ENCODE measurements at places on chromosomes 2 and 18.

DNA sequence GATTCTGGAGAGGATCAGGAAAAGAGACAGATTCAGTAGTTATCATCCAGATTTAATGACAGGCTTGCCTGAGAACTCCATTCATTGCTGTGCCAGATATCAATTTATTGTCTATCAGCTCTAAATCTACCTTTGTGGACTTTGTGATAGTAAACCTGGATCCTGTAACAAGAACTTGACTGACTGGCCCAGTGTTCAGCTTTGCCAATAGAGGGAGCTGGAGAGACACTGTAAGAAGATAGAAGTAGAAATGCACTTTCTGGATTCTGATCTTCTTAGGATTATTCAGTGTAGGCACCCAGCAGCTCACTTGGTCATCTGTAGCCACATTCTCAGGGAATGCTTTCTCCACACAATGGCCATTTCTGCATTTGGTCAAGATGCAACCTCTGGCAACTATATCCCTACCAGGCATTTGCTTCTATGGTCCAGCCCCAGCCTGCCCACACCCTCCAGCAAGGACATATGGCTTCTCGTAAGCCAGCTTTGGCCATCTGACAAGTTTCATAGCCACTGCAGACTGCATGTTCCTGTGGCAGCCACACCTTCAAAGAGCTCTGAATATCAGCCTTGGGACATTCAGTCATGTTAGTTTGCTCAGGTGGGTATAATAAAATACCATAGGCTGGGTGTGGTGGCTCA, 6.1 kb upstream of the SERPINB8 start:
- DNase-seq = no peak

GRCh38 chr18:6249788-6250187, 164.9 kb downstream of the L3MBTL4 start:
- DNase-seq = no peak

GRCh38 chr2:157168501-157168900, 89.0 kb upstream of the GALNT5 start:
- no peak for DNase-seq

GRCh38 chr2:105894327-105894944, 149.7 kb downstream of the NCK2 start:
- DNase-seq = no peak

DNA sequence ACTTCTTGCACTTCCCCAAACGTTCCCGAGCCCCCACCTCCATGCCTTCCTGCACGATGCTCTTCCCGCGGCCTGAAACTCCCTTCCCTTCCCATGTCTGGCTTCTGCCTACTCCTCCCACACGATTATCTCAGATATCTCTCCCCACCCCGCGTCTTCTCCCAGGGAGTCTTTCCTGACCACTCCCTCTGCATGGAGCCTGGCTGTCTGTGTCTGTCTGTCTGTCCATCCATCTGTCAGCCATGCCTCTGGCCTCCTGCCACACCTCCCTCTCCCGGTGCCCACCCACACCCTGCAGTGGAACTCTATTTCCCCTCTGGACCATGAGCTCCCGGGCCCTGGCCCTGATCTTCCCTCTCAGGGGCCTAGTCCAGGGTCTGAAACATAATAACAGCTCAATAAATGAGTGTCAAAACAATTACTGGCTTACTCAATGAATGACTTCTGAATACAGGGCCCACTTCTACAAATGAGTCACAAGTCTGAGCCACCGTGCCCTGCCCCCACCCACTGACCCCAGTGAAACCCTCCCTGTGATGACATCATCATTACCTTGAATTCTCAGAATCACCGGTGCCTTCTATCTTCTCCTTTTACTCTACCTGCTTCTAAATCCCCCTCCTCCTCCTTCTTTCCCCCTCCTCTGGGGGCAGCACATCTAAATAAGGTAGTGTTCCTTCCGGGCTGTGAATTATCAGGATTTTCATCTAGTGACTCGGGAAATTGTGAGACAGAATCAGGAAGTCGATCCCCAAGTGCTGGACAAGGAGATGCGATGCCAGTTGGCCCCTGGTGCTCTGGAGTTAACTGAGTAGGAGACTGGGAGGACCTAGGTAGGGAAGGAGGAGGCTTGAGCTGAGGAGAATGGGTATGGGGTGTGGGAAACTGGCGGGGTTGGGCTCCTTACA, 46.1 kb upstream of the PLB1 start:
- DNase-seq = no peak

DNA sequence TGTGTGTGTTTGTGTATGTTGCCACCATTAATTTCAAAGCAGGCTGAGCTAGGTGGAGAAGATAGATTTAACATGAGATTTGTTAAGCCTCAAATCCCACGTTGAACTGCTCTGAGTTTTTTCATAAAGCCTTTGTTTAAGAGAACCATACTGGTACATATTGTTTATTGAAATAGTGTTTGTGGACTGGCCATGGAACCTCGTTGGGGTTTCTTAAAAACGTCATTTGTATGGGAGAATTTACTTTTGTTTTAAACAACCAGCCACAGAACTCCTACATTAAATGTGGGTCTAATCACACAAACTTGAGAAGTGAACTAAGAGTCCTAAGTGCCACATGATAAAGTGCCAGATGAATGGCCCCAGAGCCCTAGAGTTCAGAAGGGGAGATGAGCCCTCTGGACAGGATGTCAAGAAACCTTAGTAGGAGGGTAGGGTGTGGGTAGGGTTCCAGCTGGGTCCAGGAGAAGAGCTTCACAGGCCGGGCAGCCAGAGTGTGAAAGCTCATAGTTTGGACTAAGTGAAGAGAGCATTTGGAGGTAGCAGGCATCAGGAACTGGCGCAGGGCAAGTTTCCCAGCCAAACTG, 120.6 kb upstream of the EML6 start:
- no peak for DNase-seq

- peak; percentile 52 for DNase-seq
Measured at GRCh38 chr18:63788447-63789096, 13.4 kb downstream of the SERPINB7 start.

DNA sequence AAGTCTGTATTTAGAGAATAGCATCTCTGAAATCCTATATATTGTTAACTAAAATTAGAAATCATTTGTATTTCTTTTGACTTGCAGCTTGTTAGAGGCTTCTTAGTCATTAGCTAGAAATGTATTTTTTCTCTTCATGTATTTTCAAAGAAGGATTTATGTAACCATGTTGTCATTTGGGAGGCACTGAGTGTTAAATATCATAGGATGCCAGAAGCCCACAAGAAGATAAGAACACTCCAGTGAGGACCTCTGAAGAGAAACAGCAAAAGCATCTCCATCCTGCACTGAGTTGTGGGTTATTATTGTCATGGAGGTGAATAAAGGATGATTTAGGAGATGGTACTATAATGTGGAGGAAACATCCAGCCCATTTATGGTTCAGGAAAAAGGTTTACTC, 93.5 kb downstream of the UBE2E3 start:
- no peak for DNase-seq

DNA sequence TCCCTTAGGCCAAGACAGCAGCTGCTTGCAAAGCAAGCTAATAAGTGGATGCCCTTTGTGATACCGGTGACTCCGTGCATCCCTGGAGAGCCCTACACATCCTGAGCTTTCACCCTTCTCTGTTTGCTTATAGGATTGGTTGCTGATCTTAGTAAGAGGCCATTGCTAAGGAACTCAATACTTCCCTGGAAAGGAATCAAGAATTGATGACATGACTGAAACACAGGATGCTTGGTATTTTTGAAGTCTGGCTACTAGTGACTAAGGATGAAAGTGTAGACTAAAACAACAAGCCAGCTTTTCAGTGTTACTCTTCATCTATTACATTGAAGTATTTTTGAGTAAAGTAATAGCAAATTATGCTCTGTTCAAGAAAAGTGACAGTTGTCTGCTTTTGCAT, 123.0 kb upstream of the SERPINE2 start:
- no peak for DNase-seq

DNA sequence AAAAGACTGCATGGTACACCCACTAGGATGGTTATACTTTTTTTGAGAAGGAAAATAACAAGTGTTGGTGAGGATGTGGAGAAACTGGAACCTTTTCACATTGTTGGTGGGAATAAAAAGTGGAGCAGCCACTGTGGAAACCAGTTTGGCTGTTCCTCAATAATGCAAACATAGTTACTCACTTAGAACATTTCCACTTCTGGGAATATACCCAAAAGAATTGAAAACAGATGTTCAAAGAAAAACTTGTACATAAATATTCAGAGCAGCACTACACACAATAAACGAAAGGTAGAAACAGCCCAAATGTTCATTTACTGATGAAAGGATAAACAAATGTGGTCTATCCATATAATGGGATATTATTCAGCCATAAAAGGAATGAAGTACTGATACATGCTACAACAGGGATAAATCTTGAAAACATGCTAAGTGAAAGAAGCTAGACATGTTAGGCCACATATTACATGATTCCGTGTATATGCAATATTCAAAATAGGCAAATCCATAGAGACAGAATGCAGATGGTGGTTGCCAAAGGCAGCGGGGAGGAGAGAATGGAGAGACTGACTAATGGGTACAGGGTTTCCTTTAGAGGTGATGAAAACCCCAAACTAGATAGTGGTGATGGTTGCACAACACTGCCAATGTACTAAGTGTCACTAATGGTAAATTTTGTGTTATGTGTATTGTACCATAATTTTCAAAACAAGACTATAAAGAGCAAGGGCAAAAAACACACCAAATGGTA, 20.9 kb upstream of the LMAN1 start:
- DNase-seq = no peak

DNA sequence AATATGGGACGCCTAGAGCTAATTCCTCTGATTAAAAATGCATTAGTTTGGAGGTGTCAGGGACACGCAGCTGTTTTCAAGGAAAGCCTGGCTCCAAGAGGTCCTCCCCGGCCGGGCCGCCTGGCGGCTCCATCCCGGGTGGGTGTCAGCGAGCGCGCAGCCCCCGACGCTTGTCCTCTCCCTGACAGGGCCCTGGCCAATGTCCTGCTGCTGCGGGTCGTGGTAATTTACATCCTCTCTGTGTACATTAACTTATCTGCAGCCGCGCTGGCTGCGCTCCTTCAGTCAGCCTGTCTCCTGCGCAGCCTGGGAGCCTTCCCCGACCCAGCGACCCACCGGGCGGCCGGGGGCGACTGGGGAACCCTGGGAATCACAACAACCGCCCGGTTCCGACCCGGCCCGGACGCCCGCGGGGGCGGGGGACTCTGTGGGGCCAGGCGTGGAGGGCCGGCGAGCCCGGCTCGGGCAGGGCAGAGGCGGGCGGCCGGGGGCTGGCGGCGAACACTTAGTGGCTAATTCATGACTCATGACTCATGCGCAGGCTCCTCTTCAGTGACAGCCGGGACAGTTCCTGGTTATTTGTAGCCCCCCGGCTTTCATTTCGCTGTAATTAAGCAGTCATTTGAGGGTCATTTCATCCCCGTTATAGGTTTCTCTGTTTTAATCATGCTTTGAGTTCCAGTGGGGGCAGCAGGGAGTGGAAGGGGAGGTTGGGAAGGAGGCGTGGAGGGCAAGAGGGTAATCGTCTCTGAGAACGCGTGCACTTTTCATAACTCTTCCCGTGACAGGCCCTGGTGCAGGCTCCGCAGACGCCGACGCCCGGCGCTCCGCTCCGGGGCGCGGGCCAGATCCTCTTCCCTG, 141.9 kb upstream of the CTAGE1 start:
- peak; percentile 33 for DNase-seq

DNA sequence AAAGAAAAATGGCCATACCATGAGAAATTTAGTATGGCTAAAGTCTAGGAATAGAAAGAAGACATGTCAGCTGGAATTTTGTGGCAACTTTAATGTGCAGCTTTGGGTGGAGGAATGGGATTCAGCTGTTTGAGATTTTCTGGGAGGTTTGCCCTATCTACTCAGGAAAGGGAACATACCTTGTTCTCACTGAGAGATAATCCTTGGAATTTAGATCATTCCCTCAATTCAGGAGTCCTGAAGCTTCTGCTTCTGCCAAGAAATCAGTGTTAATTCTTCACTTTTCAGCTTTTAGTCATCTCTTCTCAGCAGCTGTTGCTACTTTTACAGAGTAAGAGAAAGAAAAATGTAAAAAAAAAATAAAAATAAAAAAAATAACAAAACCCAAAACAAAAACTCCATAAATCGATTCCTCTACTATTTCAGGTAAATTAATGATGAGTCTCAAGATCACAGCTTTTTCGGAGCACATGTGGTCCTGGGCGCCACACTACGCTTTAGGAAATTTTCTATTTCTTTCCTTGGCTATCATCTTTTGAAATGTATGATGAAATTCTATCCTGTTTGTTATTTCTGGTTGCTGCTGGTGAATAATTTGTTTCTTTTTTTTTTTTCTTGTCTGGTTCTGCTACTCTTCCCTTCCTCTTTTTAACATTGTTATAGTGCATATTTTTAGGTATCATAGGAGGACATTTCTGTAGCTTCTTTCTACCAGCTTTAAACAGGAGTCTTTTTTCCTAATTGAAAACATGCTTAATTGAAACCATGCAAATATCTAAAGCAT, 18.9 kb upstream of the BAZ2B start:
- no peak for DNase-seq

DNA sequence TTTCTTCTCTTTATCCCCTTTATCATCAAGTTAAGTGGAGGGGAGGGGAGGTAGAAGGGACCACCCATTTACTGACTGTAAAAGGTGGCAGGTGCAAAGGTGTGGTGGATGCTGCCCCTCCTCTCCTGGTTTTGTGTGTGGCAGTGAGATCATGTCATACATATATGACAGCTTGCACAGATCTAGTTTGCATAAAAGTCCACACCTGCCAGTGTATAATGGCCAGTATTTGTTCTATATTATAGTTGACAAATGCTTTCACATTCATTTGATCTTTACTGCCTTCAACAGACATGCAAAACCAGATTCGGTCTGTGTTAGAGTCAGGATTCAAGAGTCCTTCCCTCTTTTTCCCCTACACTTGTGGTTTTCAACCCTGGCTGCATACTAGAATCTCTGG, 55.1 kb downstream of the TGFA start:
- DNase-seq = no peak

DNA sequence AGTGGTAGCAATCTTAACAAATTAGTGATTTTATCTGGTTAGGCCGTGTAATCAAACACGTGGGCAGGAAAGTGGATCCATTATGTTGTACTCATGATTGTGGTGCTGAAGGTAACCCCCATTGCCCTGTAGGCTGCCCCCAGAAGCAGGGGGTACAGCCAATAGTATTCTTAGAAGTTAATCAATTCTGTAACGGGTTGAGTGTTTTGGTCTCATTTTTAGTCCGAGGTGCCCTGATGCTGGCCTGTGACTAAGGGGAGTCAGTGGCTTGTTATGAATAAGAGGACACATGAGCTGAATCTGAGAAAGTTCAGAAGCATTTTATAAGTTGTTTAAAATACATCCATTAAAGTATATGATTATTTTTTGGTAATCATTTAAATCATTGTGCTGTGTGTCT, 8.6 kb downstream of the EPAS1 start:
- DNase-seq = no peak

- DNase-seq = no peak
Measured at GRCh38 chr2:160906878-160907277, 253.3 kb upstream of the TANK start.

DNA sequence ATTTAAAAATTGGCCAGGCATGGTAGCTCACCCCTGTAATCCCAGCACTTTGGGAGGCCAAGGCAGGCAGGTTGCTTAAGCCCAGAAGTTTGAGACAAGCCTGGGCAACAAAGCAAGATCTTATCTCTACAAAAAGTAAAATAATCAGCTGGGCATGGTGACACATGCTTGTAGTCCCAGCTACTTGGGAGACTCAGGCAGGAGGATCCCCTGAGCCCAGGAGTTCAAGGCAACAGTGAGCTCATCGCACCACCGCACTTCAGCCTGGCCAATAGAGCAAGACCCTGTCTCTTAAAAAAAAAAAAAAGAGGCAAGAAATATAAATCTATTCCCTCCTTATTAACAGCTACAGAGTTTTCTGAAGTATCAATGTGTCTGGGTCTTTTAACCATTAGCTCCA, 51.9 kb downstream of the ESCO1 start:
- DNase-seq = no peak

All from glomerular endothelial cell (primary cell).